ENCODE measurements at places on chromosomes 4 and X. TPM values are rescaled to one million over a fixed set of nuclear protein-coding genes. Genes with fewer than 3 reads are reported as not detected.

The CFP gene
- 0.60 TPM for total RNA-seq

- peak overlapping the region; percentile 79 for H3K4me3 ChIP-seq
- H3K36me3 ChIP-seq, result peaks cover 3% of the 10 kb centered on the region
These were observed 621 bp upstream of the SUV39H1 start for GRCh38 chrX:48695925-48696300.

DNA sequence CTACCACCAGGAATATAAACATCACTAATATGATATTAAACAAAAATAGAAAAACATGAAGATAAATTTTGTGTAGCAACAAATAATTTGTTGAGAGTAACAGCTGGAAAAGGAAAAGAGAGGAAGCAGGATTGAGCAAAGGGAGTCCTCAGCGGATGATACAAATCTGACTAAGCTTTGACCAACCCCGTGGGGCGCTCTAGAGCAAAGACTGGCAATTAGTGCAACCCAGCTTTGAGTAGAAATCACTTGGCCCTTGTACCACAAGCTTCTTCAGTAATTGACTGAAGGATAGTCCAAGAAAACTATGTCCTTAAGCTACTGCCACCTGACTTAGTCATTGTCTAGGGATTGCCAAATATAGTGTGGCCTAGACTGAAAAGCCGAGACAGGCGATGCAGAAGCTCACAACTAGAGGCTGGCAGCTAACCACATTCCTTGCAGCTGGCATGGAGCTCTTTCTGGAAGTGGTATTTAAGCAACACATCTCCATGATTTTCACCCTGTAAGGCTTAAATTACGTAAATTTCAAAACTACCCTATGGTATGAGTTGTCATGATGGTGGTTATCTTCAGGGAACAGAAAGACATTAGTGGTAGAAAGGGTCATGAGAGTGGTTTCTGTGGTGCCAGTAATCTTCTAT is 396.0 kb downstream of the PDGFC start:
- no peak for DNase-seq
- H3K4me1 ChIP-seq, result peaks cover 30% of the 10 kb centered on the region
- H3K27me3 ChIP-seq, result no peaks in the 10 kb centered on the region
- no peaks in the 10 kb centered on the region for H3K36me3 ChIP-seq

- no peak for DNase-seq
- H3K27ac ChIP-seq, result peak within 1 kb of the TSS; percentile 68
- H3K4me1 ChIP-seq, result peaks cover 12% of the 10 kb centered on the region
These were observed at the start of gene ZNF732 for GRCh38 chr4:304969-305680. Gene ZNF732 (minus strand): TSS chr4:305474. CDS start chr4:305310, 164 bp downstream.

GRCh38 chr4:26476545-26476944 is 13.7 kb downstream of the CCKAR start:
- no peak overlapping the region for H3K4me3 ChIP-seq
- DNase-seq, result no peak
- H3K4me1 ChIP-seq, result peaks cover 8% of the 10 kb centered on the region
- no peaks in the 10 kb centered on the region for H3K36me3 ChIP-seq
- H3K27me3 ChIP-seq, result peaks cover 4% of the 10 kb centered on the region
